Stimulated activated CD8-positive, alpha-beta memory T cell treated with anti-CD3 and anti-CD28 coated beads, Interleukin-7, amount 100 ng/mL, for 4 hours (primary cell): ENCODE measurements at places on chromosomes 5 and 9.

DNA sequence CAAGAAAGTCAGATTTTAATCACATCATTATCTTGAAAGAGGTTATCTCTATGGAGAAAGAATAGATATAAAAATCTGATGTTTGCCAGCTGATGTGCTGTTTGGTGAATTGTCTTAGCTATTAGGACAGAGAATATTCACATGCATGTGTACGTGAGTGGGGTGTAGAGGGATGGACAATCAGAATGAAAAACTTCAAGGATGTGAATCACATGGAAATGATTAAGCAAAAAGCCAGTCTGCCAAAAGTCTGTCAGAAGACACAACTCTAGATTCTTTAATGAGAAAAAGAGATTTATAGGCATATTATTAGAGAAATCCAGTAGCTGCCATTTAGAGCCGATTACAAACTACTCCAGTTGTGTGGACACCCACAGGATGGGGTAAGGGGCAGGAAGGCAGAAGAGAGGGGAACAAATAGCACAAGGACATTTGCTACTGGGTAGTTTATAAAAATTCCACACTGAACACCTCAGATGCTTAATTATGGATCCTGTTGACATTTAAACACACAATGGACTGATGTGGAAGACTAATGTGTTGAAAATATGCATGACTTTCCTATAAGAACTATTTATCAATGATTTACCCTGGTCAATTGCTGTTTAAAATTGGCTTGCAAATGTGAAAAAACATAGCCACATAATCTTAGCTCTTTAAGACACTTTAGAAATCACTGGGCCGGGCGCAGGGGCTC lies 127.4 kb downstream of the PTTG1 start:
- DNase-seq, result no peak

DNA sequence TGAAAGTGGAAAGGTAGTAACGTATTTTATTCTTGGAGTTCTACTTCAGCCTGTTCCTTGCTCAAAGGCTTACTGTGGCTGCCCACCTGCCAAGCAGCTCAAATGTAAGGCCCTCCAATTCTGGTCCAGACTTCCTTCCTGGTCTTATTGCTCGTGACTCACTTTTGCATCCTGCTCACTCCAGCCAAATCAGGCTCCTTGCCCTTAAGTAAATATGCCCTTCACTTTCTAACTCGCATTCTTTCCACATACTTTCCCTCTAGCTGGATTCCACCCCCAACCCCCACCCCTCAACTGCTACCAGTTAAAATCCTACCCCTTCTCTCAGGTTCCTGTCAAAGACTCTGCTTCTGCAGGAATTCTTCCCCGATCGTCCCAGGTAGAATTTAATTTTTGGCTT lies 96.6 kb downstream of the GALNT10 start:
- DNase-seq, result no peak

DNA sequence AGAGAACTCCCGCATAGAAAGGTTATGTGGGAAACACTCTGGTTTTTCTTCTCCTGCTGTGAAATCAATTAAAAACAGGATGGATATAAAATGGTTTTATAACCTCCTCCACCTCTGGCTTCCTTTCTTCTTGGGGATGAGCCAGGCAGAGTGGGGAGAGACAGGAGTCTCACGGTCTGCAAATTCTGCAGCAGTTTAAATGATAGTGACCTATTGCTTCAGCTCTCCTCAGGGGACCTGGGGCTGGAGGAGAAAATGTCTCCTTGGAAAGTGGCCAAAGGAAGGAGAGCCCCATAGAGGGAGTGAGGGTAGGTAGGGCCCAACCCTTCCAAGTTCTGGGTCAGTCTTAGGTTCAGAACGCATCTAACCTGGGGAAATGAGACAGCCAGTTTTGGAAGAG lies 118.8 kb downstream of the MTX3 start:
- no peak for DNase-seq

DNA sequence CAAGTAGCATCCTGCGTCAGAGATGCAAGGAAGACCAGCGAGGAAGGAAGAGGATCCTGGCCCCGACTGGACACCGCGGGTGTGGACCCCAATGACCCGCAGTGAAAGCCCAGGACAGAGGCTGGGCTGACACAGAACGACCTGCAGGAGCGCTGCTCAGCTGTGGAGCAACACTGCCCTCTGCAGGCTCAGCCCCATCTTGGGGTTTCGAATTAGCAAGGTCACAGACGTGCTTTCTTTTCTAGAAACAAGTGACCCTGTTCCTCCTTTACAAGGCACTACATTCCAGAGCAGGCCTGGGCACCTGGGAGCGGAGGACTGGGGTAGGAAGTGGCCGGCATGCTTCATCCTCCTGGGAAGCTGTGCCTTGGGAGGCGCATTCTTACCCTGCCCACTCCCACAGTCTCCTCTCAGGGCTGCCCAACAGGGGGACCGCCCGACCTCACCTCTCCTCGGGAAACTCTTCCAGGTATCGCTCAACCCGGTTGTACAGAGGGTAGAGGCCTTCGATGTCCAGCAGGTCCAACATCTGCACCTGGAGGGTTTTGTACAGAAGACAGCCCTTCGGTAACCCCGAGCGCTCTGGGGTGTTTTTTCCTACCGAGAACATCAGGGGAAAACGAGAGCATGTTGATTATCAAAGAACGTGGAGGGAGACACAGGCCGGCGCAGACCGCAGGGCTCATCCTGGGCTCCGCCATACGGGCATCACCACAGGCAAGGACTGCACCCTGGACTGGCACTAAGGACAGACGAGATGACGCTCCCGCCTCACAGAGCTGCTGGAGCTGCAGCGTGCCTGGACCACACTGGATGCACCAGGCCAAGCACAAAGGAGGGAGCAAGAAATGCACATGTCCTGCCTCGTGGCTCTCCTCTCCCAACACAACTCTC lies 35.0 kb downstream of the IPPK start:
- DNase-seq, result peak; percentile 19

DNA sequence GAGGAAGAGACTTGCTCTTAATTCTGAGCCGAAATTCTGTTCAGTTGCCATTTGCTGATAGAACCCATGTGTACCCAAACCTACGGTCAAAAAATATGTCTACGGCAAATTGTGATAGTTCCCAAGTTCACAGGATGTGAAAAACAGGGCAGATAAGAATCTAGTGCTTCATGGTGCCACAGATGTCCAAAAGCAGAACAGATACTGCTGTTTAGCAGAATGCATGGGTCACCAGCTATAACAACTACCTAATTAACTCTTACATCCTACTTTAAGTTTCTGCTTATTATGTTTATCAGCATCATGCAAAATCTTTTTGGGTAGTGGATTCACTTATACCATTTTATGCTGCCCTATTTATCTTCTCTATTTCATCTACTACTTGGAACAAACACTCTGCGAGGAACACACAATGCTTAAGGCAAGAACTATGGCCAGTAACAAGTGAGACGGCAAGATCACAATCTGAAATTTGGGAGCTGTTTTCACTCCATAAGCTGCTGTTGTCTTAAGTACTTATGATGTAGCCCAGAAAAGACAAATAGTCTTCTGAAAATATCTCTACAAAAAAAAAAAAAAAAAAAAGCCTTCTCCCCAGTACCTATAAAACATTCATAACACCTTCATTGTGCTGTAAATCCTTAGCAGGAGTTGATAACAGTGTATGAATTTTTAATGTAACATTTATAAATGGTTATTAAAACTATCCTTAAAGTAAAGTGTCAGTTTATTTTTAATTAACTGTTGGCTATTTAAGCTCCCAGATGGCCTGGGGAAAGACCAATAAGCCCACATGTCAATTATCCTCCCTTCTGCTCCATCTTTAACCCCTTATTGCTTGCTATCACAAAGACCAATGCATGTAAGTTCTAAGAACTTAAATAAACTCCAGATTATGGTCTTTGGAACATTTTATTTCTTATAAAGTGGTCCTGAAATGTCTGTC lies 232.3 kb downstream of the TLR4 start:
- no peak for DNase-seq

GRCh38 chr9:95079461-95079860 lies 238.0 kb downstream of the FANCC start:
- no peak for DNase-seq

- peak; percentile 10 for DNase-seq
These were observed 43.7 kb upstream of the ITGA1 start for GRCh38 chr5:52743970-52744369.

- DNase-seq, result no peak
These were observed 96.3 kb downstream of the CDH18 start for GRCh38 chr5:19891658-19892057.

GRCh38 chr5:124303366-124303765 lies 443.1 kb downstream of the ZNF608 start:
- DNase-seq, result no peak

- DNase-seq, result no peak
These were observed 18.6 kb upstream of the NPM1 start for GRCh38 chr5:171369056-171369455.

- no peak for DNase-seq
These were observed 502.7 kb upstream of the KLF4 start for GRCh38 chr9:107992271-107992670.

- DNase-seq, result peak; percentile 0
These were observed 59.6 kb upstream of the SLC27A6 start for GRCh38 chr5:128905568-128906110.

GRCh38 chr9:114050646-114051045 lies 27.5 kb downstream of the AMBP start:
- DNase-seq, result no peak

- no peak for DNase-seq
These were observed 70.7 kb upstream of the SHISAL2B start for GRCh38 chr5:64619609-64620008.

GRCh38 chr9:134475011-134475790 lies 148.9 kb downstream of the RXRA start:
- DNase-seq, result no peak

GRCh38 chr9:17135295-17136160 lies 688 bp downstream of the CNTLN start:
- DNase-seq, result no peak

DNA sequence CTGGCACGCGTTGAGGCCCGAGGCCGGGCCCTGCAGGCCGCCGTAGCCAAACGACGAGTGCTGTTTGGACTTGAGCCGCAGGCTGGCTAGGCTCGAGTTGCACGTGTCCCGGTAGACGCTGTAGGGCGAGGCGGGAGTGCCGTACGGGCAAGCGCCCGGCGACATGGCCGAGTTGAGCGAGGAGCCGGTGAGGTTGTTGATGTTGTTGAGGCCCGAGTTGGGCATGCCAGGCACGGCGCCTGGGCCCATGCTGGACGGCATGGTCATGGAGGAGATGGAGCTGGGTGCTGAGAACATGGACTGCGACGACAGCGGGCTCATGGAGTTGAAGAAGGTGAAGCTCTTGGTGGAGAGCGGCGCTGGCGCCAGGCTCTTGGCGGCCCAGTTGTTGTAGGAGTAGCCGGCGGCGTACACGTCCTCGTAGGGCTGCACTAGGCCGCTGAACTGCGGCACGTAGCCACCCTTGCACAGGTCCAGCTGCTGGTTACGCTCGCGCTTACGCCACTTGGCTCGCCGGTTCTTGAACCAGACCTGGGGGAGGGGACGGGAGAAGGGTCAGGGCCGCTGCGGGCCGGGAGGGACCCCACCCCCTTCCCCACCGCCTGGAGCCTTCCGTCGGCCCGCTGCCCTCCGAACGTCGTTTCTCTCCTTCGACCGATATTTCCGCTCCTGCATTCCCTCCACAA lies 5.1 kb downstream of the PITX1 start:
- no peak for DNase-seq

DNA sequence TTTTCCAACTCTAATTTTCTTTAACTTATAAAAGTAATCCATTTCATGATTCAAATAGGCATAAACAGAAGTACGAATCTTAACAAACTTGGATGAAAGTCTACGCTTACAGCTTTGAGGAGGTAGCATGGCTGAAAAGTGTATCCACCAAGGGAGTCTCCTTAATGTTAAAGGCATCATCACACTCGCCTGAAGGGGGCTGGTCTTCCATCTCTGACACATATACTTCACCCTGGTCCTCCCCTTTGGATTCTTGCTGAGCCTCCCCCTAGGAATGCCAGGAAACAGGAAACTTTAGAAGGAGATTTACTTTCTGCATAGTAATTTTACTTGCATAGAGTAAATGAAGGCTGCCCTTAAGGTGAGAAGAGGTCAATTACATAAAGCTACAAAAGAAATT lies 10.3 kb upstream of the NME5 start:
- DNase-seq, result no peak

DNA sequence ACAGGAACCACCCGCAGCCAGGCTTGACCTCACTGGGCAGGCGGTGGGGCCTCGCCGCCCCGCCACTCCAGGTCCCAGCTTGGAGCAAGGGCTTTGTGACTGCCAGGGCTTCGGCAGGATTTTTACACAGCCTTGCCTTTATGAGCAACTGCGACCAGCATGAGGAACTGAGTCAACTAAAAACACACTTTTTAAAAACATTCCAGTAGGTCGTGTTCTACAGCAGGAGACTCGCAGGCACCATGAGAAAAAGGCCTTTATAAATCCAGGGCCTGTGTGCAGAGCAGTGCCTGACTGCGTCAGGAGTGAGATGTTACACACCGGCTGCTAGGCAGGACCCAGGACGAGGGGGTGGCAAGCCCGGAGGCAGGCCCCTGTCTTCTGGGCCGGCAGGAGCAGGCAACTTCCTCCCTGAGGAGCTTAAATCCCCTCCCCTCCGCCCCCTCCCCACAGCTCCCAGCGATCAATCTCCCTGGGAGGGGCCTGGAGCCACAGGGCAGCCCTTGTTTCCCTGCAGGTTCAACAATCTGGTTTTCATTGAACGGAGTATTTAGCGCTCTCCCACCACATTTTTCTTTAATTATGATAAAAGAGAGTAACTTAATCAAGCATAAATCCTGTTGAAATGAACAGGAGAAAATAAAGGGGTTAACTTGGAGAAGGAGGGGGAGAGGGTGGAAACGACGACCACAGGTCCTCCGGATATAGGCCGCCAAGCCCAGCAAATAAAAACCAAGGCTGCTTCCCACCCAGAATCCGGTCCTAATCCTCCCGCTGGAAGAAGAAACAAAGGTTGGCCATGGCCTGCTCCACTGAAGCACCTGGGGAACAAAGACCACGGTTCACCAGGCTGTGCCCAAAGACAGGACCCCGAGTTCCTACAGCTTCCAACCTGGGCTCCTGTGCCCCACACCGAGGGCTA lies 92.5 kb downstream of the ROR2 start:
- DNase-seq, result no peak

GRCh38 chr5:66144834-66145390 lies 812 bp downstream of the SREK1 start:
- no peak for DNase-seq

GRCh38 chr5:164097749-164098148 lies 592.3 kb downstream of the MAT2B start:
- DNase-seq, result no peak

DNA sequence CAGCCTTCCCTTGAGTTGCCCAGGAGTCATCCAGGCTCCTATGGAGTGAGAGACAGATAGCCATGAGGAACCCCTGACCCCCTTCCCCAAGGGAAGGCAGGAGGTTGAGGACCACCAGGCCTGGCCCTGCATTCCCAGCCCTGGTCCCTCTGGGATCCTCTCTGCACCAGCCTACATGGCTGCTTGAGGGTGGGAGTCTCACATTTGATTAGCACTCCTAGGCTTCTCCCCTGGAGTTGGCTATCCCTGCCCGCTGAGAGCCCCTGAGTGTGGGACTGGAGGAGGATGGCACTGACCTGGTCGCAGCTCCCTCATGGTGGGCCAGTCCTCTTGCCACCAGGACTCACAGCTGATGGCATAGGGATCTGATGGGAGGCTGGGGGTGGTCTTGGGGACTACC lies 46.7 kb downstream of the SAR1B start:
- DNase-seq, result no peak
